ENCODE measurements at places on chromosomes 4 and X. TPM values are rescaled to one million over a fixed set of nuclear protein-coding genes. Genes with fewer than 3 reads are reported as not detected.

DNA sequence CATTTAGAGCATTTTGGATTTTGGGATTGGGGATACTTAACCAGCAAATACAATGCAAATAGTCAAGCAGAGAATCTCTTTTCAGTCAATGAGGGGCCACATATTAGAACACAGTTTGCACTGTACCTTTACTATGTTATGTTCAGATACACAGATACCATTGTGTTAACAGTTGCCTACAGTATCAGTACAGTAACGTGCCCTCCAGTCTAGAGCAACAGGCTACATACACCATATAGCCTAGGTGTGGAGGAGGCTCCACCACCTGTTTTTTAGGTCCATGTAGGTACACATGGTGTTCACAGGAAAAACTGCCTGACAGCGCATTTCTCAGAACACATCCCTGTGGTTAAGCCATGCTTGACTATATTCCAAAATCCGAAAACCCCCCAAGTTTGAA, 9.1 kb downstream of the GRPEL1 start:
- DNase-seq = no peak
- H3K4me1 ChIP-seq = peaks cover 14% of the 10 kb centered on the region
- no peak overlapping the region for H3K4me3 ChIP-seq
- H3K36me3 ChIP-seq = peaks cover 43% of the 10 kb centered on the region
- H3K27ac ChIP-seq = peak overlapping the region; percentile 19

Gene GYPB
- 0.36 TPM for polyA plus RNA-seq

Gene FHIP1A
- 0.15 TPM for polyA plus RNA-seq

GRCh38 chr4:125666635-125667034, 351.9 kb downstream of the FAT4 start:
- H3K27ac ChIP-seq = no peak overlapping the region
- H3K4me3 ChIP-seq = no peak overlapping the region
- H3K4me1 ChIP-seq = no peaks in the 10 kb centered on the region
- DNase-seq = no peak
- H3K27me3 ChIP-seq = no peaks in the 10 kb centered on the region

Gene TSPAN7
- polyA plus RNA-seq = 0.19 TPM

Gene SPACA5
- polyA plus RNA-seq = 0.42 TPM

Gene TLR3
- not detected for polyA plus RNA-seq

- H3K4me1 ChIP-seq = no peaks in the 10 kb centered on the region
- no peak overlapping the region for H3K4me3 ChIP-seq
- no peaks in the 10 kb centered on the region for H3K36me3 ChIP-seq
- DNase-seq = no peak
- no peaks in the 10 kb centered on the region for H3K27me3 ChIP-seq
Observed at GRCh38 chrX:40389555-40389954, 191.2 kb upstream of the ATP6AP2 start.

- no peaks in the 10 kb centered on the region for H3K4me1 ChIP-seq
- no peaks in the 10 kb centered on the region for H3K27me3 ChIP-seq
- no peak overlapping the region for H3K27ac ChIP-seq
- no peak for DNase-seq
- H3K4me3 ChIP-seq = no peak overlapping the region
Observed at GRCh38 chr4:11011249-11011648, 326.7 kb upstream of the CLNK start.

DNA sequence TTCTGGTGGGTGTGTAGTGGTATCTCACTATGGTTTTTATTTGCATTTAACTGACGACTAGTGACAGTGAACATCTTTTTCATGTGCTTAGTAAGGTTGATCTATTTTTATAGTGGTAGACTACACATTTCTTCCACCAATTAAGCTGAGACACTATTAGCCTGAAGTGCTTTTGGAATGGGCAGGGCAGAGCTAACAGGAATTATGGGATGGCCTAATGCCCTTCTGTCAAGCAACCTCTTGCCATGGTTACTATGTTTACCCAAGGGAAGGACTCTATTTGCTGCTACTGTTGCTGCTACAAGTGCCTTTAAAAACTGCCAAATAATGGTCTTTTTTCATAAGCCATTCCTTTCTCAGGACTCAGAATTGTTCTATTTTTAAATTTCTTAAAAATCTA, 676.7 kb upstream of the ACTRT1 start:
- DNase-seq = no peak
- H3K27me3 ChIP-seq = no peaks in the 10 kb centered on the region
- H3K27ac ChIP-seq = no peak overlapping the region
- H3K4me1 ChIP-seq = no peaks in the 10 kb centered on the region
- no peaks in the 10 kb centered on the region for H3K36me3 ChIP-seq

DNA sequence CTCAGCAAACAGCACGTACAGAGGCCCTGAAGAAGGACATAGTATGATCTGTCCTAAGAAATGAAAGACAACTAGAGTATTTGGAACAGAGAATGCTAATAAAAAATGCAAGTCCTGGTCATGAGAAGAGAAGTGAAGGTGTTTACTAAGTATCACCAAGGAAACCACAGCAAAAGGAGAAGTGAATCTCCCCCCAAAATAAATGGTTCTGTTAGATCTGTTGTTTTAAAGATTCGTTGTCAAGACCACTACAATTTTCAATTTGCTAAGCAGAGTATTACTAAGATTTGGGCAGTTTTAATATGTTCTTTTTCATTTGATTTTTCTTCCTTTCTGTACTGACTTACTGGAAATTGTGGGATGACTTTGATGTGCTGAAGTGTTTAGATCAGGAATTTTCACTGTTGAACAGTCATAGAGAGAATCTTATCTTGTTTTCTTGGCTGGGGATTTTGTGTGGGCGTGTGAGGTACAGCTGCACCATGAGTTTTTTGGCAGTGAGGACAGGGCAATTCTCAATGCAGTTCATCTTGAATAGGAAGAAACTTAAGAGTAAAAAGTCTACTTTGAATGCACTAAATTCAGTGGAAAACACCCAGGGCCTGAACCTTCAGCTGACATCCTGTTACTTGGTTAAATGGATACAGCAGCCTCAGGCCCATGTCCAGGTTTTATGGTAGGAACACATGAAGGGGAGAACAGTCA, 132.2 kb downstream of the STIM2 start:
- H3K4me3 ChIP-seq = peak overlapping the region; percentile 39
- no peaks in the 10 kb centered on the region for H3K27me3 ChIP-seq

DNA sequence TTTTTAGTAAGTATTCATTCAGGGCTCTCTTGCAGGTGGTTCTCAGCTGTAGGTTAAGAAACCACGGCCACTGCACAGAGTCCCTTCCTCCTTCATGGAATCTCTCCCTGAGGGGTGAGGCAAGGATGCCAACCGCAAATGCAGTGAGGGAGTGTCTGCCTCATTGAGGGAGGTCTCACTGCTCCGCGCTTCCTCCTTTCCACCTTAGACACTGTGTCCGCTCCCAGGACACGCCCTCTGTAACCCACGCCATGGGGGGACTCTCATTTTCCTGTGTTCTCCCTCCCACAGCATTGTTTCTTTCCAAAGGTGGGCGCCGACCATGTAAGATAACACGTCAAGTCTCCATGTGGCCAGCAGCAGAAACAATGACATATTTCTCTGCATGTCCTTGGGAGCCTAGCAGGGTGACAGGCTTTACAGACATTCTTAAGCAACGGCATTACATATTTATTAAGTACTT, 63.2 kb downstream of the SEPSECS start:
- H3K4me1 ChIP-seq = no peaks in the 10 kb centered on the region
- no peaks in the 10 kb centered on the region for H3K36me3 ChIP-seq
- H3K27ac ChIP-seq = no peak overlapping the region
- no peak overlapping the region for H3K4me3 ChIP-seq
- H3K27me3 ChIP-seq = no peaks in the 10 kb centered on the region

Gene VCX3A
- polyA plus RNA-seq = not detected

GRCh38 chrX:131703646-131704045, 159.8 kb downstream of the OR13H1 start:
- no peak for DNase-seq
- H3K4me3 ChIP-seq = no peak overlapping the region
- no peak overlapping the region for H3K27ac ChIP-seq
- H3K36me3 ChIP-seq = no peaks in the 10 kb centered on the region

Gene AFM
- not detected for polyA plus RNA-seq

Gene OPN1MW3
- polyA plus RNA-seq = not detected

GRCh38 chr4:23268072-23268771, 575.5 kb downstream of the GBA3 start:
- no peaks in the 10 kb centered on the region for H3K4me1 ChIP-seq
- DNase-seq = no peak
- H3K27me3 ChIP-seq = no peaks in the 10 kb centered on the region
- H3K4me3 ChIP-seq = no peak overlapping the region

DNA sequence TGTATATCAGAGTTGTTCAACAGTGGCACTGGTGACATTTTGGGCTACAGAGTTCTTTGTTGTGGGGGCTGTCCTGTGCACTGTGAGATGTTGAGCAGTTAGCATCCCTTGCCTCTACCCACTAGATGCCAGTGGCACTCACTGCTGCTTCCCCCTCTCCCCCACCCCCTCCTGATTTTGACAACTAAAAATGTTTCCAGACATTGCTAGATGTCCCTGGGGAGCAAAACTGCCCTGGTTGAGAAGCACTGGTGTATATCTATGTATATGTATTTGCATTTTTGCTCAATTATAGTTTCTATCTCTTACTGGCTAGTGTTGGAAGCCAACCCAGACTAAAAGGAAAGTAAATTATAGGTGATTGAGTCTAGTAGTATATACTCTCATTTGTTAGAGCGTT, 2.4 kb downstream of the TMEM131L start:
- no peaks in the 10 kb centered on the region for H3K27me3 ChIP-seq
- DNase-seq = peak; percentile 87
- peak overlapping the region; percentile 88 for H3K27ac ChIP-seq
- peaks cover 36% of the 10 kb centered on the region for H3K4me1 ChIP-seq
- H3K36me3 ChIP-seq = peaks cover 3% of the 10 kb centered on the region

Gene CDKL2
- 0.17 TPM for polyA plus RNA-seq

DNA sequence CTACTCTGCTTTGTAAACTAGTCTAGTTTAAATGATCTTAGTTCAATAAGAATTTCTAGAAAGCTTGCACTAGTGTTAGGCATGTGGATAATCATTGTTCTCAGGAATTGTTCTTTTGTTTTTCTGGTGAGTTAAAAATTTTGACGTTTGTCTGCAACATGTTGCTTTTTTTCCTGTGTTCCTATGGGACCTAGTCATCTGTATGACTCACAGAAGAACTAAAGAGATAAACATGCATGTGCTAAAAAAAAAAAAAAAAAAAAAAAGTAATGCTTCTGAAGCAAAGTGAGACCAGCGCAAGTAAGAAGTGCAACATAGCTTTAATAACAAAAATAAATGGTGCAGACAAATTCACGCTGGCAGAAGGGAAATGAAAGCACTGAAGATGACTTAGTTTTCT, 471.2 kb downstream of the IQCM start:
- no peaks in the 10 kb centered on the region for H3K36me3 ChIP-seq
- H3K4me3 ChIP-seq = no peak overlapping the region
- no peak overlapping the region for H3K27ac ChIP-seq
- no peaks in the 10 kb centered on the region for H3K27me3 ChIP-seq

DNA sequence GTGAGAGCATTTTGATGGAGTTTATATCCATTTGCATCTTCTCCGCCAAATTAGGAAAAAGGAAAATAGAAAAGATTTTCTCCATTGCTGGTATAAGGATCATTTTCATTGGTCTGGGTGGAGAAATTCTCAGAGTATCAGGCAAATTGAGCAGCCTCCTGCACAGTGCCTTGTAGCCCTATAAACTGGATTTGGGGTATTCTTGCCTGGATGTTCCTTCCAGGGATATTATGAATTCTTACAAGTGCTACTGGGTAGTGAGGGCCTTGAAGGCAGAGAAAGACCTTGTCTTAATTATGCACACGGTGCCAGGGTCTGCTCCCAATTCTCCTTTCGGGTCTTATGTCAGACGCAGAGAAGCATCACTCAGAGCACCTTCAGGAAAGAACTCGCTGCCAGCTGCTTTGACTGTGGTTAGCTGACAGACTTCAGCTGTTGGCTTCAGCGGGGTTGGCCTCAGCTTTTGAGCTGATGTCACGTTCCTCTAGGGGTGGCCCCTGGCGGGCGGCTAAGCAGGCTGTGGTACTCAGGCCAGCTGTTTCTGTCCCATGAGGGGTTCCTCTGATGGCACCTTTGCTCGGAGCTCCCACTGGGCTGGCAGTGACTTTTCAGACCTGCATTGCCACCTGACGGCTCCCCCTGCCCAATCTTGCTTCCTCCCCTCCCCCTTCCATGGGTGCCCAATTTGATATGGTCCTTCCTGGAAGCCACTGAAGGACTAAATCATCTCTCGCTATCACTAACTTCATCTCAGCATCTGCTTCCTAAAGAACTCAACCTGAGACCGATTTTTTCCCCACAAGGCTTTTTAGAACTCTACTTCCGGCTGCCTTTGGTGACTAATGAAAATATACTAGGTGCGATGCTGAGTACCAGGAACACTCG, 519.5 kb downstream of the BCOR start:
- H3K4me1 ChIP-seq = no peaks in the 10 kb centered on the region
- no peaks in the 10 kb centered on the region for H3K36me3 ChIP-seq
- peak; percentile 68 for DNase-seq

Gene PTCHD1
- not detected for polyA plus RNA-seq

GRCh38 chrX:19735244-19735643, 152.2 kb downstream of the SH3KBP1 start:
- peak overlapping the region; percentile 61 for H3K27ac ChIP-seq
- H3K27me3 ChIP-seq = no peaks in the 10 kb centered on the region
- H3K4me3 ChIP-seq = no peak overlapping the region
- peaks cover 16% of the 10 kb centered on the region for H3K4me1 ChIP-seq

GRCh38 chrX:54640103-54640690, 110.2 kb downstream of the GNL3L start:
- no peak for DNase-seq
- no peaks in the 10 kb centered on the region for H3K27me3 ChIP-seq
- no peaks in the 10 kb centered on the region for H3K4me1 ChIP-seq
- no peaks in the 10 kb centered on the region for H3K36me3 ChIP-seq

Gene PDE5A
- polyA plus RNA-seq = 2.2 TPM

Gene POU4F2
- not detected for polyA plus RNA-seq

- no peak overlapping the region for H3K27ac ChIP-seq
- H3K36me3 ChIP-seq = no peaks in the 10 kb centered on the region
- no peaks in the 10 kb centered on the region for H3K27me3 ChIP-seq
- DNase-seq = no peak
Observed at GRCh38 chr4:37561196-37561802, 124.9 kb downstream of the RELL1 start.

Gene RASSF6
- 0.46 TPM for polyA plus RNA-seq

Gene TAF7L
- not detected for polyA plus RNA-seq

Gene CLCN4
- polyA plus RNA-seq = 4.3 TPM

- H3K36me3 ChIP-seq = no peaks in the 10 kb centered on the region
- H3K4me1 ChIP-seq = no peaks in the 10 kb centered on the region
- no peak for DNase-seq
- H3K4me3 ChIP-seq = no peak overlapping the region
- no peaks in the 10 kb centered on the region for H3K27me3 ChIP-seq
- no peak overlapping the region for H3K27ac ChIP-seq
Observed at GRCh38 chr4:98555798-98556445, 102.5 kb downstream of the TSPAN5 start.

Gene NLRP2B
- polyA plus RNA-seq = not detected

Gene PF4V1
- not detected for polyA plus RNA-seq

DNA sequence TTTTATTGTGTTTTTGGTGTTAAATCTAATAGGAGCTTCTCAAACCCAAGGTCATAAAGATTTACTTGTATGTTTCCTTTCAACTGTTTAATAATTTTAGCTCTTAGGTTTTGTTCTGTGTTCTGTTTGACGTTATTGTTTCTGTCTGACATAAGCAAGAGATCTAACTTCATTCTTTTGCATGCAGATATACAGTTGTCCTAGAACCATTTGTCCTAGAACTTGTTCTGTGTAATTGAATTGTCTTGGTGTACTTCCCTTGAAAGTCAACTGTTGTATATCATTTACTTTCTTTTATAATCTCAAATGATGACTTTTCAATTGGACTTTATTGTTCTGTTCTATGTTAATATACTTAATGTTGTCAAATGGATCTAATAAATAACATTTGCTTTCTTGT, 977.1 kb downstream of the FAT4 start:
- H3K27me3 ChIP-seq = no peaks in the 10 kb centered on the region
- no peaks in the 10 kb centered on the region for H3K4me1 ChIP-seq
- DNase-seq = no peak
- H3K36me3 ChIP-seq = no peaks in the 10 kb centered on the region
- H3K4me3 ChIP-seq = no peak overlapping the region
